ENCODE measurements at places on chromosomes 7 and 10.
A peak's percentile ranks its signal among the peaks of the same experiment; 100 is the strongest.

DNA sequence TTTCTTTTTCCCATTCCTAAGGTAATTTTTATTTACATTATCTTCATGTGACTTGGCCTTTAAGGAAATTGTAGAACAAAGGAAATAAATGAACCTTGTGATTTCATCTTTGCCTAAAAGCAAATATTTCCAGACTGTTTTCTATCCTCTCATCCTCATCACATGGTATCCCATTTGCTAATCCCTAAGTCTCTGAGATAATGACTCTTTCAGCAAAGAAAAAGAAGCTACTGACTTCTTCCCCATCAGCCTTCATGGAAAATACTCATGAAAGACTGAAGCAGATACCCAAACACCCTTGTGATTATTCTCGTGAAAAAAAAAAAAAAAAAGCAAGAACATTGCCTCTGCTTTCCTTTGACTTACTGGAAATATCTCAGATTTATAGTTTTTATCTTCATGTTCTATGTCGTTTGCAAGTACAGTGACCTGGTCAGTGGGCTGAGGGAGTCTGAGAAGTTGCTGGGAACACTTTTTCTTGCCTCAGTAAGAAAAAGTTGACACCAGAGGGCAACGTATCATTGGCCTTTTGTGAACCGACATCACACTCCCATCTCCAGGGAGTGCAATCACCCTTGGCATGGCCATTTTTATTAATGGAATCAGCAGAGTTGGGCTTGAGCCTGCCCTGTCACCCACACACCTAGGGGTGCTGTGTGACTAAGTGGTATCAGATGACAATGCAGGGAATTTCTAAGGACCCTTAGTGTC is 246.0 kb upstream of the KMT2E start:
- DNase-seq = no peak

GRCh38 chr7:29945259-29945809 is 44.3 kb downstream of the SCRN1 start:
- no peak for DNase-seq

GRCh38 chr10:101397140-101397539 is 43.2 kb downstream of the BTRC start:
- DNase-seq = peak; percentile 63

DNA sequence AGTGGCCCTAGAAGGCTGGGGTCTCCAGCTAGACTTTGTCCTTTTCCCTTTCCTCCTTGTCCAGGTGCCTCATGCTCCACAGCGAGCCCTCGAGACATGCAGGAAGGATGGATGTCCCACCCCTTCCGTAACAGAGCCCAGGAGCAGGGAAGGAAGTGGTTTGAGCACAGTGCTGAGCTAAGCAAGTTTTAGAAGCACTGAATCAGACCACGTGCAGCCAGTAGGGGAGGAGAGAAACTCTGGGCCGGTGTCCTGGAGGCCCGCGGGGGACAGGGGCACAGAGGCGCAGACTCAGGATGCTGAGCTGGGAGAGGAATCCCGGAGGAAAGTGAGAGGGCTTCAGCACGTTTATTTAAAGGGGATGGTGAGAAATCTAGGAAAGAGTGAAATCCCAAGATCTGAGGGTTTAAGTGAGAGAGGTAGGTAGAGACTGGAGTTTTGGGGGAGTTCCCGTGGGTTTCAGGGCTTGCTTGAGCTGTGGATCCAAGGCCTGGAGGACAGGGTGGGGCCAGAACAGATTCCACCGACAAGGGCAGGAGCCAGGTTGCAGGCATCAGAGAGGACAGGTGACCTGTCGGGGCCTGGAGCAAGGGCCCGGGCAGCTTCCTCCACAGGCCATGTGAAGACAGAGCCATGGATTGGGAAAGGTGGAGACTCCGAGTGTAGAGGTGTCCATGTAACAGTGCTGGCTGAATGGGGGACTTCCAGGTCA is 4.4 kb upstream of the IRF5 start:
- no peak for DNase-seq

- DNase-seq = no peak
These were observed 725.6 kb upstream of the GALNT17 start for GRCh38 chr7:70406186-70406949.

DNA sequence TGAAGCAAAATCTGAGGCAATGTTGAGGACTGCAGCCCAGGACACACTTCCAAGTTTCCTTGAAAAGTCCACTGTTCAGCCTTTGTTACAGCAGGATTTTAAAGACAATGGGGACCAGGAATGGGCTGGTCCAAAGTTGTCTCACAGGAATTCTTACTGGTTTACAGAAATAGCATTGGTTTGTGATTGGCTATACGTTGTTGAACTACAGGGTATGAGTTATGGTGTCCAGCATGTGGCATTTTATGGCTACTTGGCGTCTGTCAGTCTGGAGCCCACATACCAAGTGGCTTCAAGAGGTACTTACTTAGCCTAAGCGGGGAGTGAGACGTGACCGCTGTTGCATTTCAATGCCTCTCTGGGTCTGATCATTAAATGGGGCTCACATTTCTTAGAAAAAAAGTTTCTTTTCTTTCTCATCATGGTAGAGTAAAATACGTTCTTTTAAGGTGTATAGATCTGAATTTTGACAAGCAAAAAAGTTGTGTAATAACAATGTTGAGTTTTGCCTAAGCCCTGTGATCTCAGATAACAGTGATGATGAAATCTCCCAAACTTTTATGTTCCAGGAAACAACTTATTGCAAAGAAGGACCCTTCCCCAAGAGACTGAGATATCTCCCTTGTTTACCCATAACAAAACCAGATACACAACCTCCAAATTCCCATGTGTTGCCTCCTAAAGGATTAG is 100.0 kb upstream of the TRIM24 start:
- no peak for DNase-seq

- DNase-seq = no peak
These were observed 25.5 kb downstream of the JAZF1 start for GRCh38 chr7:28155019-28155660.

DNA sequence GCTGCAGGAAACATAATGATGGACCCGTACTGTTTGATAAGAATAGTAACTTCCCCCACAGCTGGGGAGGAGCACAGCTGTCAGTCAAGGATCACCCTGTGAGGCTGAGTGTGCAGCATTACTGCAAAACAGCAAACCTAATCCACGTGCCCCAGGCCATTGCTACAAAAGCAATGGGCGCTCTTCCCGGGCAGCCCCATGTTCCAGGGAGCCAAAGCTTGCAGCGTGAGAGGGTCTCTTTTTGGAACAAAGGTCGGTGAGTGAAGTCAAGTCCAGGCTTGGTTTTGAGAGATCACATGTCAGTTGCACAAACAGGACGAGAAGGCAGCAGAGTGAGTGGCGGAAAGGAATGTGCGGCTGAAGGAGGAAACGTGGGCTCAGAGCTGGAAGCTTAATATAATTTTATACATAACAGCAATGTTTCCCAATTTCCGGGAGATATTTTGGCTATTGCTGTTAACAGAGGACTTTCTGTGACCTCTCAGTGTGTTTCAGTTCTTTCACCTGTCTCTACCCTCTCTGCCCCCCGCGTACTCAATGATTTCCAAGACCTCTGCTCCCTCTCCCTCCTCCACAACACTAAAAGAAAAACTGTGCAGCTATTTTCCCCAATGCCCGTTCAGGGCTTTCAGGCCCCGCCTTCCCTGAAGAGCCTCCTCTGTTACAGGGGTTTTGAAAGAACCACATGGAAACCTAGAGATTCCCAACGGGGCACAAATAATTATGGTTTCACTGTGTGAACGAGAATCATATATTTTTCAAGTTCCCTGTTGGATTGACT is 128.9 kb downstream of the MTPAP start:
- DNase-seq = no peak

- no peak for DNase-seq
These were observed 1206.1 kb upstream of the CELF2 start for GRCh38 chr10:9811601-9812000.

- no peak for DNase-seq
These were observed 258.4 kb downstream of the EXOC4 start for GRCh38 chr7:133511252-133511651.

GRCh38 chr7:151426441-151426903 is 13.5 kb downstream of the CRYGN start:
- no peak for DNase-seq

GRCh38 chr7:44325201-44325671 is at the start of gene CAMK2B:
Gene CAMK2B (minus strand): TSS chr7:44325594. CDS start chr7:44325421, 173 bp downstream.
- DNase-seq = no peak

GRCh38 chr7:50660040-50660829 is 95.0 kb upstream of the DDC start:
- DNase-seq = no peak

DNA sequence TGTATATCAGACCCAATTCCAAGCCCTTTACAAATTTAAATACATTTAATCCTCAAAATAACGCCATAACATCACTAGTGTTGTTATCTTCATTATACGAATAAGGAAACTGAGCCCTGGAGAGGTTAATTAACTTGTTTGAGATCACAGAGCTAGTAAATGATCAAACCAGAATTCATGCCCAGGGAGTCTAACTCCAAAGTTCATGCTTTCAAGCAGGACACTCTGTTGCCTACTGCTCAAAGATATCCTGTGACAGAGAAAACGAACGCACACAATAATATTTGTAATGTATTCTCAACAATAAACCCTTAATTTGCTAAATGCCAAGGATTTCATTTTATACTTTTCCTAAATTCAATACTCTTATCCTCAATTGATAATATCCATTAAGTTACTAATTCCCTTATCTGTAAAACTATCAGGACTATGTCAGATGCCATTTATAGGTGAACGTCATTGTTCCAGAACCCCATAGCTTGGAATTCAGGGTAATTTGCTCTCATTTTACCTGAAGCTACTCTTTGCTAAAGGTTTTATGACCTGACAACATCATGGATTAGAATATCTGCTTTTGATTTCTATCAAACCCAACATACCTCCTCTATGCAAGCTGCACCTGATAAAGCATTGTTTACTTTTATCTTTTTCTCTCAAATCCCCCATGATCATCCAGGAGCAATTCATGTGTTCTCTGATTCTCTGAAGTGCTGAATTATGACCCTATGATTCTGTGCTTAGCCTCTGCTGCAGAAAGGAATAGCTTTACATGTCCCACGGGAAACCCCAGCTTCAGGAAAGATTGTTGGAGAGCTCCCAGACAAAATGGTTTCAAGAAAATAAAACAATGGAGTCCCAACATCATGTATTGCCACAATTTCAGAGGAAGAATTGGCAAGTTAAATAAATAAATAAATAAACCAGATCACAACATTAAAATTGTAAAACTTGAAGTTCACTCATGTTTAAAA is 150.2 kb upstream of the CDK1 start:
- no peak for DNase-seq

- DNase-seq = no peak
These were observed 12.6 kb downstream of the HPS1 start for GRCh38 chr10:98433881-98434732.

All from urinary bladder (tissue), 4 donors.